ENCODE measurements at places on chromosomes 1 and 21. TPM values are rescaled to one million over a fixed set of nuclear protein-coding genes. Genes with fewer than 3 reads are reported as not detected.

Gene SYPL2
- 1.6 TPM for total RNA-seq

Gene ANKRD34A
- total RNA-seq, result 1.3 TPM

Gene LCE1D
- total RNA-seq, result not detected

Gene ZYG11A
- total RNA-seq, result 0.78 TPM

Gene SERPINC1
- total RNA-seq, result 0.39 TPM

Gene ACTN2
- 0.48 TPM for total RNA-seq

Gene LRRC47
- 25.3 TPM for total RNA-seq

Gene ST6GALNAC3
- total RNA-seq, result 0.48 TPM

Gene DTL
- total RNA-seq, result 28.0 TPM

Gene KCNE1
- total RNA-seq, result not detected

Gene CD101
- 0.39 TPM for total RNA-seq

Gene THEM5
- not detected for total RNA-seq

Gene TBX15
- 0.24 TPM for total RNA-seq

Gene CDA
- 23.9 TPM for total RNA-seq
